Neural progenitor cell (in vitro differentiated cells): ENCODE measurements at places on chromosomes 2 and 18.

GRCh38 chr2:227529871-227530270, 57.9 kb downstream of the AGFG1 start:
- no peak for DNase-seq

- DNase-seq, result no peak
Observed at GRCh38 chr2:11767779-11768178, 21.3 kb downstream of the LPIN1 start.

DNA sequence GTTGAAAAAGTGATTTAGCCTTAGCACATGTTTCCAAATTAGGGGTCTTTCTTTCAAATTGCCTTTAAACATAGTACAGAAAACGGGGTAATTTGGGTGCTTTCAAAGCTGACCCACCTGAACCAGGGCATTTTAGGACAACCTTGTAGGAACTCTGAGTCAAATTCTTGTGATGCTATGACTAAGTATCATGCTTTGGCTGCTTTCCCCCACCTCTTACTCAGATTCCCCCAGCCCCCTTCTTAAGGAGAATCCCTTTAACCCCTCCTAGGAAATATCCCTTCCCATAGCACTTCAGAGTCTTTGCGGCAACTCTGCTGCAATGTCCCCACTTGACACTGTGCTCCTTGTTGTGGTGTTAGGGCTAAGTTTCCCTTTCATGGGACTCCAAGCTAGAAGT, 18.6 kb upstream of the KLF7 start:
- DNase-seq, result no peak

GRCh38 chr2:2244508-2244907, 86.6 kb downstream of the MYT1L start:
- DNase-seq, result no peak

- no peak for DNase-seq
Observed at GRCh38 chr2:632471-632870, 44.7 kb downstream of the TMEM18 start.

GRCh38 chr18:13661051-13661778, 65.1 kb downstream of the FAM210A start:
- no peak for DNase-seq

- no peak for DNase-seq
Observed at GRCh38 chr2:100722125-100722524, 97.8 kb upstream of the NPAS2 start.

GRCh38 chr2:76692908-76693307, 829.3 kb downstream of the LRRTM4 start:
- no peak for DNase-seq

DNA sequence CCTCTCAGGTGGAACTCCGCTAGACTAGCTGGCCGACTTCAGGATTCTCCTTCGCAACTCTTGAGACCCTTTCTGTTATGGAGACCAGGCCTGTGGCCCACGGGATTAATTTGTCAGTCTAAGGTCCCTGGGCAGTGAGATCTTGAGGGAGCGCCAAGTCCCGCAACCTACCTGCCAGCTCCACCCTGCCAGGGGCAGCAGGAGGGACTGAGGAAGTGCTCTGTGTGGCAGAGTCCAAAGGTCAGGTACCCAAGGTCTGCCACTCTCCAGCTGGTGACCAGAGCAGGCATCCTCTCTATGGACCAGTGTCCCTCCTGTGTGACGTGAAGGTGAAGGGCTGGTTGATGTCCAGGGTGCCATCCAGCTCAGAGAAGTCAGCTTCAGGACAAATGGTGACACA, 4.3 kb upstream of the SPATA3 start:
- no peak for DNase-seq

- no peak for DNase-seq
Observed at GRCh38 chr2:24111407-24111901, 11.7 kb downstream of the PFN4 start.

DNA sequence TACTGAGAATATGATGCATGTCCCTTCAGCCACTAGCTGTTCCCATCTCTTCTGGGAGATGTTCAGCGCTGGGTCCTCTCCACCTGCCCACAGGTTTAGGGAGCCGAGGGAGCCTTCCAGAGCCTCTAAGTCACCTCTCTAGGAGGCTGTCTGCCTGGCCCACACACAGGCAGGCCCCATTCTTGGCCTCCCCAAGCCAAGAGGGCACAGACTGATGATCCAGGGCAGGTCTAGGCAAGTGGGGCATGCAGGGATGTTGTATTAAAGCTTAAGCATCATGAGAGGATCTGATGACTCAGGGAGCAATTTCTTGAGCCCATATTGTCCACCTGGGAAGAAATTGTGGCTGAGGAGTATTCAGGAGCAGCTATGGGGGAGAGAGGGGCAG, 19.9 kb downstream of the TMSB10 start:
- no peak for DNase-seq

DNA sequence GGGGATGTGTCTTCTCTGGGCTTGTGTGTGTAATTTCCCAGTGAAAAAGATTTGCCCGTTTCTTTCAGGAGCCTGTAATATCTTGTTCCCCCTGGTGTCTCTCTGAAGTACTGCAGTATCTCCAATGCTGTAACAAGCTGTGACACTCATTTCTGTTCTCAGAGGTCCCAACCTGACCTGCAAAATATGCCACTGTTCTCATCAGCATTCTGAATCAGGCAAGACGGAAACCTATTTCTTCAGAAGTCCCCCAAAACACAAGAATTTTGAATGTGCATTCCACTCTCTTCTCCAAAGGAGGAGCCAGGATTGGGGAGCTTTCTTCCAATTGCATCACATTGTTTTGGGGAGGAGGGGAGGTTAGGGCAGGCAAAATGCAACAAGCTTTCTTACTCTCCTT, 77.0 kb upstream of the CNGA3 start:
- DNase-seq, result peak; percentile 66

GRCh38 chr2:45128580-45128997, 119.3 kb upstream of the SIX2 start:
- no peak for DNase-seq

- DNase-seq, result no peak
Observed at GRCh38 chr2:27672723-27673486, 9.2 kb downstream of the SLC4A1AP start.

DNA sequence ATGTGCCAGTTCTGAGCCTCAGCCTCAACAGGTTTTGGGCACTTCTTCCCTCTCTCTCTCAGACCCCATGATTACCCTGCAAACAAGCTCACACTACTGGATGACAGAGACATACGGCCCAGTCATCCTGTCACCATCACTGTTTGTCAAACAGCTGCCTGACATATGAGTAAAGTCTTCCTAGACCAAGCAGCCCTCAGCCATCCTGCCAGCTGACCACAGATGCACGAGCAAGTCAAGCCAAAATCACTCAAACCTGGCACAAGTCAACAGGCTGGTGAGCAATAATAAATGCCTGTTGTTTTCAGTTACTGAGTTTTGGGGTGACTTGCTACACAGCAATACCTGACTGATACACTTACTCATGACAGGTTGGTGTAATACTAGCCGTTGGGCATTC, 75.5 kb upstream of the KLF7 start:
- no peak for DNase-seq
